Fibroblast of lung (primary cell): ENCODE measurements at places on chromosomes 6 and 20. TPM values are rescaled to one million over a fixed set of nuclear protein-coding genes. Genes with fewer than 3 reads are reported as not detected.

GRCh38 chr6:45044086-45044485 is 284.0 kb upstream of the RUNX2 start:
- DNase-seq = no peak

DNA sequence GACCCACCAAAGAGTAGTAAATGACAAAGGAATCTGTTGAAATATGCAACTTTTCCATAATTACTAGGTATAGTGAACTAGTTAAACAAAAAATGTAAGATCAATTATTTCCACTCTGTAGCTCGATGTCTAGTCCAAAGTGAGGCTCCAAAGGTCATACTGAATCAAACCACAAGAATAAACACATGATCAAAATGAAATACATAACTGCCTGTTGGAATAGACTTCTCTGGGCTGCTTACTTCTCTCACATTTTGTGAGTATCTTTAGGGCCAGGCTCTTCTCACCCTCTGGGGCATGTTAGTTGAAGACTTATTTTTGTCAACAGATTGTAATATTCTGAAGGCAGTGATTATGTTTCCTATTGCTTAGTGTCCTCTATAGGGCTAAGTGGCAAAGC is 103.7 kb upstream of the TMEM170B start:
- no peak for DNase-seq

DNA sequence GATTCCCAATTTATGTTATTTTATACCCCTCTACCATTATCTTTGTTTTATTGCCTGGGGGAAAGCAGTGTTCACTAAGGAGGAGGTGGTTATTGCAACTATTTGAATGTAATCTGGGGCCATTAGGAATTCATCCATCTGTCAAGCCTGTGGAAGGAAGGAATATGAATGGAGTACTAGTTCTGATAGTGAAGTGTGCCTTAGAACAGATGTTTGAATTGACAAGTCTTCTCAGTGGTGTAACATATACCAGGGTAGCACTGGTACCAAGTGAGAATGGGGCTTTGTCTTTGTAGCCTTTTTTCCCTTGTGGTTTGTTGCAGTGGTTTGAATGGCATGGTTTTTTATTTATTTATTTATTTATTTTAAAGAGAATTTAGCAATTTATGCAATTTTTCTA is 27.9 kb upstream of the HDAC2 start:
- no peak for DNase-seq

DNA sequence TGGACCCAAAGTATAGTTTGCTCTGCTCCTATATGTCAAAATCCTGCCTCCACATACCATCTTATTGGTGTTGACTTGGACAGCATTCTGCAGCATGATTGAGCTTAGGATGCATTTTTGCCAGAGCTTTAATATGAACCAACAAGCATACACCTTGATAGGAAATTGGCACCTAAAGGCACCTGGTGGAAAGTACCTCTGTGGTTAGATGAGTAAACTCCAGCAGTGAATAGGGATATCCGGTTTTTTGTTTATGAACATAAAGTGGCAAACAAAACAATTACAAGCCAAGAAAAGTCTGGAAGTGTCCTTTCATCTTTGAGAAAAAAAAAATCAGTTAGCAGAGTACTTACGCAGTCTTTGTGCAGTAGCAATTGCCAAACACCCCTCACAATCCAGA is 6.2 kb upstream of the CYP24A1 start:
- no peak for DNase-seq

- DNase-seq = no peak
These were observed 2.7 kb downstream of the SRF start for GRCh38 chr6:43173591-43174262.

- DNase-seq = no peak
These were observed 9.2 kb upstream of the ELOVL2 start for GRCh38 chr6:11053307-11053706.

- peak; percentile 51 for DNase-seq
These were observed 53.6 kb upstream of the FRMD1 start for GRCh38 chr6:168132531-168133167.

DNA sequence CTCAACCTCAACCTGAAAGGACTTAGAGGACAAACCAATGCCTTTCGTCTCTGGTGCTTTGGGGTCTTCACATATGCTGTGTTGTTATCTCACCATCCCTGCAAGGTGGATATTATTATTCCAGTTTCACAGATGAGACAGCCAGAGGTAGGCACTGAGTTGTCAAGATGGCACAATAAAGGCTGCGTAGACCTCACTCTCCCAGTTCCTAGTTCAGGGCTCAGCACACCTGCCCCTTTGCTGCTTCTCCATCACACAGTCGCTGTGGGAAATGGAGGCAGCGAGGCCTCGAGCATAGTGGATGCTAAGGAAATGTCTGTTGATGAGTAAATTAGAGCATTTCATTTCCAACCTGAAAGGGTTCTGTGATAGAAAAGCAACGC is 22.0 kb downstream of the FOXP4 start:
- DNase-seq = no peak

- no peak for DNase-seq
These were observed 25.0 kb upstream of the POPDC3 start for GRCh38 chr6:105204768-105205167.

GRCh38 chr6:163529605-163530004 is 115.1 kb downstream of the QKI start:
- DNase-seq = peak; percentile 81

- DNase-seq = no peak
These were observed 12.5 kb downstream of the TRIM26 start for GRCh38 chr6:30200551-30201281.

DNA sequence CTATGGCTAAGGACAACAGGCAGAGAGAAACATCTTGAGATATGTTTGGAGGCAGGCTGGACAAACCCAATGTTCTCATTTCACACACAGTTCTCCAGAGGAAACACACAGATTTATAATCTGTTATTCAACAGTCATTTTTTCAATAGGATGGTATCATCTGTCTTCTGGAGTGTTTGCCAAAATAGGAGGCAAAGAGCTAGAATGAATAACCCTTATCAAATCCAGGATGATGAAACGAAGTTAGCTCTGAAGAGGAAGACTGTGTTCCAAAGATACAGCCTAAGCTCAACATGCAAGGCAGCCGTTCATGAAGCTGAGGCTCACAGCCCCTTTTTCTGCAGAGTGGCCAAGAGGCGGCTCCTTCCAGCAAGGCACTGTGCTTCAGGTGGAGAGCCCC is 70.8 kb downstream of the PPP1R3G start:
- DNase-seq = no peak

- DNase-seq = no peak
These were observed 24.3 kb upstream of the CDH22 start for GRCh38 chr20:46332373-46333160.

DNA sequence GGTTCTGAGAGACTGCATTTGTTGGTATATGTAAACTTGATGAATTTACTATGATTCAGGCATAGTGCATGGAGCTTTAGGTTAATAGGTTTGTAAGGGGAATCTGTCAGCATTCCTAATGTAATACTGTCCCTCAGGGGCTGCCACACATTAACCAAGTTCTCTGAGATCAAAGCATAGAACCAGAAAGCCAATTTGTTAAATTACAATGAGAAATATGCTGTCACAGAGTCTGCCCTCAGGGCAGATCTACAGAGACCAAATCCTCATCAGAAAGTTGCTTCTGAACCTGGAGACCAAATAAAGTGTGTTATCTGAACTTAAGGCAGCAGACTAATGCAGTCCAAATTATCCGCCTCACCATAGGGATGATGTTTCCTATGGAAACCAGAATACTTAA is 250.8 kb upstream of the HTR1E start:
- DNase-seq = no peak

GRCh38 chr6:77740380-77740779 is 87.5 kb downstream of the MEI4 start:
- DNase-seq = peak; percentile 3

AP5S1 gene
- total RNA-seq = 10.0 and 17.8 TPM in 2 replicates

DDX43 gene
- total RNA-seq = 2.0 and 3.1 TPM in 2 replicates

ZBTB2 gene
- total RNA-seq = 9.8 and 12.2 TPM in 2 replicates

DLK2 gene
- under 0.01 and 0.17 TPM in 2 replicates for total RNA-seq

SRC gene
- total RNA-seq = 12.3 and 20.3 TPM in 2 replicates
